ENCODE measurements at places on chromosomes 12 and 14.

- no peak for DNase-seq
Observed at GRCh38 chr12:121781998-121782979, 11.2 kb downstream of the RHOF start.

DNA sequence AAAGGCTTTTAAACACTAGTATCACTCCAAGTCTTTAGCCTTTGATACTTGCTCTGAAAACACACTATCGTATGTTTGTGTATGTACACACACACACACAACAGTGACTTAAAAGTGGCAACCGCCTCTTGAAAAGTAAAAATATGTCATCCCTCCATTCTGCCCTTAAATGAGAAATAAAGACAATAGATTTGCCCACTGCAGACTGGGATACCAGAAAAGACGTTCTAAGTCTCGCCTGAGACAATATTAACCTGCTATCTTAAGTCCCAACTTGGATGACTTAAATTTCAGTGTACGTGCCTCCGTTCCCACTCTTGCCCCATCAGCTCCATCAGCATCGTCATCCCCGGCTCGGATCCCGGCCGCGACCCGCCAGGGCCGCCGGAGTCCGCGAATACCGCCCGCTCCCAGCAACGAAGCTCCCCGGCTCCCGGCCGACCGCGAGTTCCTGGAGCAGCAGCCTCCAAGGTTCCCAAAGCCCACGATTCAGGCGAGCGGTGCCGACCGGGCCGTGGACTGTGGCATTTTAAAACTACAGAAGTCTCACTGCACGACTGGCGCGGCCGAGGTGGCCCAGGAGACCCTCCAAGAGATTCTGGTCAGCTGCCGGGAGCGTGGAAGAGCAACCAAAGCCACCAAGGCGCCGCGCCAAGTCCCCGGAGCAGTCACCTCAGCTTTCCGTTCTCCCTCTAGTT, 2.8 kb upstream of the ARID2 start:
- DNase-seq, result no peak

DNA sequence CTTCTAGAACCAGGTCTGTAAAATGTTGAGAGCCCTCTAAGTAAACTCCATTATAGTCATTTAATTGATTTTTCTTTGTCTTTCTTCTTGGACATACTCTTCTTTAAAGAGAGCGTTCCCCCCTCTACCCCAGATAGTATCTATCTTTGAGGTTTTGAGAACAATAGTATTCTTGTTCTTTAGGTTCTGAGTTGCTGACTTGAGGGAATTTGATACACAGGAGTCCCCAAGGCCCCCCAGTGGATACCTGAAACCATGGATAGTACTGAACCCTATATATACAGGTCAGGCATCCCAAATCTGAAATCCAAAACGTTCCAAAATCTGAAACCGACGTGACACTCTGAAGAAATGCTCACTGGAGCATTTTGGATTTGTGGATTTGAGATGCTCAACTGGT, 65.5 kb downstream of the FUT8 start:
- no peak for DNase-seq

- no peak for DNase-seq
Observed at GRCh38 chr12:68264158-68264855, 10.9 kb upstream of the IL22 start.

DNA sequence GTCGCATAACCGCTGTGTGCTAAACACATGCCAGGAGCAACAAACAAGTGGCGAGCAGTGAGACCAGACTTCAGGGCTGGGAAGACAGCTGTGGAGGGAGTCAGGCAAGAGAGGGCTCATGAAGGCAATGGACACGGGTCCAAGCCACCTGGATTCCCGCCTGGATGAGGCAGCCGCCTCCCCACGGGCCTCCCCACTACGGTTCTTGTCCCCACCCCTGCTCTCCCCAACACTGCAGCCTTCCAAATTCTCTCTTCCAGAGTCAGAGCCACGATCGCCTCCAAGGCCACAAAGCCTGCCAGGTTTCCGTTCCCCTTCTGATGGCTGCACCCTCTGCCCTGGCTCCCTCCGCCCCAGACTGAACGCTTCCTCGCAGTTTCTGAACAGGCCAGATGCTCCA, 36.1 kb upstream of the PIWIL1 start:
- no peak for DNase-seq

DNA sequence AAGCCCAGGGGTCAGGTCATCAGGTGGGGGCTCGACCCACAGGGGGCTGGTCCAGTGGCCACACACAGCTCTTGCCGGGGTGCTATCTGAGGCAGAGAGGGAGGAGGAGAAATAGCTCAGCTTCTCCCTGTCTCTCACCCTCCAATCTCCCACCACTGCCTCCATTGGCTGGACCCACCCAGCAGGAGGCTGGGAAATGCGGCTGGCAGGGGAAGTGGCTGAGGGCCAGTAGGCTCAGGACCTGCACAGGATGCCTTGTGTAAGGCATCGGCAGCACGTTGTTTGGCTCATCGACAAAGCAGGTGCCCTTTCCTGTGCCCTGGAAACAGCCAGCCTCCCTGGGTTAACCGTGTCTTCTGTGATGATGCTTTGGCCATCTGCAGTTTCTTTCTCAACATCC, 58.8 kb upstream of the SLC24A4 start:
- DNase-seq, result no peak

GRCh38 chr12:124741211-124741610, 122.5 kb downstream of the SCARB1 start:
- no peak for DNase-seq

DNA sequence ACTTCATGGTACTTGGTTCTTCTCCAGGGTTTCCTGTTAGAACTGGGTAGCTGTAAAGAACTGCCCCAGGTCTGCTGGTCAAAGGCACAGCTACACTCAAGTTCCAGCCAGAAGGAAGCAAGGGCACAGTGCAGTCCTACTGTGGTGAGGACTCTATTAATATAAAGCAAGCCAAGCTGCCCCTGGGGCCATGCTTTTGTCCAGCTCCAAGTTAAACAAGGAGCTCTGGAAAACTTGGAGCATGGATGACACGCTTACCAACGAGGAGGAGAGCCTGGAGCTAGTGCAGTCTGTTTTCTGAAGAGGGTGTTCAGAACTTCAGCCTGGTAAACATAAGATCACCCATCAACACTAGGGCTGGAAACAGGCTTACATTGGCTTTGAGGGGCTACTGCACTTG, 4.0 kb downstream of the FZD10 start:
- DNase-seq, result no peak

- no peak for DNase-seq
Observed at GRCh38 chr12:132812631-132813305, 15.9 kb downstream of the GOLGA3 start.

DNA sequence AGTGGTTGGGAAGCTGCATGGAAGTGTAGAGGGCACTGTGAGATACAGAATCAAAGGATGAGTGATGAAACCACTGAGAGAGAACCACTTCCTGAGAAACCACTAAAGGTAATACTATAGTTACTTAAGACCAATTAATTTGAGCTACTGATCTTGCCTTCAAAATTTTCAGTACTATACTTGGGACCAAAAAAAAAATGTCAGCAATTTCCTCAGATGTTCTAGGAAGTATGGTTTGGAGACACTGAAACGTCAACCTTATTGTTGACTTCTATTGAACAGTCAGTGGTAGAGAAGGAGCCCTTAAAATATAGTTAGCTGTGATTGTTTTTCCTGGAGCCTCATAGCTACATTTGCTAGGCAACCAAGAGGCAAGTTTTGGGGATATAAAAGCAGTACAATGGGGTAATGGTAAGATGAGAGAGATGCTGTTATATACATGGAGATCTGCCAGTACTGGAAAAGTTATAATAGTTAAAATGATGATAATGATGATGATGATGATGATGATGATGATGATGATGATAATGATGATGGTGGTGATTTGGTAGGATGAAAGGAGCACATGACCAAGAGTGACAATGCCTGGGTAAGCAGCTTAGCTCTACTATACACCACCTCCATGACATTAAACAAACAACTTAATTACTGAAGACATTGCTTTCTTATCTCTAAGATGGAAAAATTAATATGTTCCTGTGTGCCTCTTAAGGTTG, 300.9 kb upstream of the G2E3 start:
- DNase-seq, result no peak

GRCh38 chr12:109294286-109294796, 14.7 kb downstream of the FOXN4 start:
- DNase-seq, result no peak

- peak; percentile 3 for DNase-seq
Observed at GRCh38 chr12:8860165-8860961, 37.9 kb downstream of the A2ML1 start.

DNA sequence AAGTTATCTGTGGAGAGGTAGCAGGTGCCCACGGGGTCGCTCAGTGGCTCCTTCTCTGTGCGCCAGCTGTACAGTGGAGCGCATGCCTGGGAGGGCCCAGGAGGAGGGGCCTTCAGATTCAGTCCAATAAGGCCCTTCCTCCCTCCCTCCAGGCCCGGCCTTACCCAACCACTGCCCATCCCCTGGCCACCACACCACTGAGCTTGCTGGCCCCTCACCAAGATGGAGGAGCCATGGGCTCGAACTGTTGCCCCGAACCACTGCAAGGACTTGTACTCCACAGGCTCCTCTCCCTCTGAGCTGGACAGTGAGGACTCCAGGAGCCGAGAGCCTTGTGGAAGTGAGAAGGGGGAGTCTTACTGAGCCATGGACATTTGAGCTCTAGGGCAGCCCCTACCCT, 9.8 kb downstream of the ITGA5 start:
- DNase-seq, result no peak

DNA sequence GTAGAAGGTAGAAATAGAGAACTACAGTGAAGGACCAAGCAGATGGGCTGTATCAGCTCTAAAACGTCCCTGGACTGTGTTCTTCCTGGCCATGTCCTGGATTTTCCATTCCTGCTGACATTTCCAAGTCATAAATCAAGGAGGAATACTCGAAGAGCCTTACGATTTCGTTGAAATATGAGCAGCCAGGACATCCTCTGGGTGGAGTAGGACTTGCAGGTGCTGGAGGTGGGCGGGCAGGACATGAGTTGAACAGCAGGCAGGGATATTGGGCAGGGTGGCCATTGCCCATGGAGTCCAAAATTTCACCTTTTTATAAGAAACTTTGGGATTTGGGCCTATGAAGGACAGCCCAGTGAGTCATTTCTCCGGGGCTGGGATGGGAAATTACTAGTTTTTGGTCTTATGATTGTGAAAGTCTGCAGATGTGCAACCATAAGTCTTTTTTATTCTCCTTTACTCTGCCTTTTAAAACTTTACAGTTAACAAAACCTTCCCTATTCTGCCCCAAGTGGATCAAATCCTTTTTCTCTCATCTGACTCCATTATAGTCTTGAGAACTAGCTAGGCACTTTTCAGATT, 88.8 kb downstream of the TMX1 start:
- DNase-seq, result no peak

DNA sequence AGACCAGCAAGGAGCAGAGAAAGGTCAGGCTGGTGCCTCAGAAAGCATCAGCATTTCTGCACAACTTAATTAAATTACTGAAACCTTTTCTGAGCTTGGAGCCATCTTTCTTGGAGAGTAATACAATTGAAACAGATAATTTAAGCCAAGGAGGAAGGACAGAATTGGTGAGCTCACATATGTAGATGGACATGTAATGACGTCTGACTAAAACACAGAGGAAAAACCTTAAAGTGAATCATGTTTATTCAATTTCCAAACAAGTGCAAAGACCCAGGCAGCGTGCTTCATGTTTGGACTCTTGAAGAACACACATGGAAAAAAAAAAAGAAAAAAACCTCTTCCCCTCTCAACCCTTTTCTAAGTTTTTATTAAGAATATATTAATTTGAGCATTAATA, 19.0 kb downstream of the SUSD6 start:
- DNase-seq, result no peak

GRCh38 chr14:33767586-33768457, 183.1 kb downstream of the EGLN3 start:
- DNase-seq, result no peak

GRCh38 chr14:65461730-65462129, 49.2 kb downstream of the FUT8 start:
- no peak for DNase-seq

GRCh38 chr12:40691913-40692764, at the start of gene CNTN1:
Gene CNTN1 (plus strand): TSS chr12:40692439.
- DNase-seq, result no peak

DNA sequence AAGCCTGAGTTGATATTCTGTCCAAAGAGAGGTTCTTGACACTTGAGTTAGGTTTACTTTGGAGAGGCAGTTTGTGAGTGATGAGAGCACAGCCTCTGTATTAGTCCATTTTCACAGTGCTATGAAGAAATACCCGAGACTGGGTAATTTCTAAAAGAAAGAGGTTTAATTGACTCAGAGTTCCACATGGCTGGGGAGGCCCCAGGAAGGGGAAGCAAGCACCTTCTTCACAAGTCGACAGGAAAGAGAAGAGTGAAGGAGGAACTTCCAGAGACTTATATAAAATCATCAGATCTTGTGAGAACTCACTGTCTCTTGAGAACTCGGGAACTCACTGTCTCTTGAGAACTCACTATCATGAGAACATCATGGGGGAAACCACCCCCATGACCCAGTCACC, 5.4 kb downstream of the ZC3H14 start:
- DNase-seq, result no peak

DNA sequence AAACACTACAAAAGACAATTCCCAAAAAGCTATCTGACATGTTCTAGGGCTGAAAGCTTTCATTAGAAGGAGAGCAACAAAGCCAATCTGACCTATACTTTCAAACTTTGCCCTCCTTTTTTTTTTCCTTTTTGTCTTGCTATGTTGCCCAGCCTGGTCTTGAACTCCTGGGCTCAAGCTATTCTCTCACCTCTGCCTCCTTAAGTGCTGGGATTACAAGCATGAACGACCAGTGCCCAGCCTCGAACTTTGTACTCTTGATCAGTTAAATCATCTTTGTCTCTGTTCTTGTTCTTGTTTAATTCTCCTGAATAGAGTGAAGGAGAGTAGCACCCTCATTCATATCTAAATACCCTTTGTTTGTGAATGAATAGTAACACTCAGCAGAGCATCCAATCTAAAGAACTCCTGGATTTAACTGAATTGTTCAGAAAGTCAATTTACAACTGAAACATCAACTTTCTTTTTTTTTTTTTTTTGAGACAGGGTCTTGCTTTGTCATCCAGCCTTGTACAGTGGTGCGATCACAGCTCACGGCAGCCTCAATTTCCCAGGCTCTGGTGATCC, 22.1 kb downstream of the ERP29 start:
- DNase-seq, result no peak

- DNase-seq, result no peak
Observed at GRCh38 chr12:3452348-3452747, 38.7 kb upstream of the PRMT8 start.

- DNase-seq, result no peak
Observed at GRCh38 chr12:89353823-89354611, 1.7 kb upstream of the DUSP6 start.

DNA sequence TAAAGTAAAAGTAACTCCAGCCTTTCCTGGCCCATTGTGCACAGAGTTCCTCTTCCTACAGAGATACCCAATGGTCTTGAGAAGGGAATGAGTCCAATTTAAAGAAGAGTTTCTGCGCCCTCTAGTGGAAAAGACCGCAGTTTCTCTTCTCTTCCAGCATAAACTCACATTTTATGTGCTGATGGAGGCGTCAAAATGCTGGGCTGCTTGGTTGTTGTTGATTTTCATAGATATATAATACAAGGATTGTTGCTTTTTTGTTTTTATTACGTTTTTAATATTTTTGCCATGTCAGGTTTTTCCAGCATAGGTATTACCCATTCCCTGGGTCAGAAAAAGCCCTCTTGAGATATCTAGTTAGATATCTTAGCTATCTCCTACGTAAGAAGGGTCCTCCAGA, 356.9 kb upstream of the STXBP6 start:
- no peak for DNase-seq

GRCh38 chr12:4858386-4858785, 51.3 kb upstream of the KCNA1 start:
- no peak for DNase-seq
